SHP77 (cell line): ENCODE measurements at places on chromosomes 5 and 9.
A peak's percentile ranks its signal among the peaks of the same experiment; 100 is the strongest.

GRCh38 chr5:56564541-56565282, 250.6 kb upstream of the MAP3K1 start:
- no peak for DNase-seq

GRCh38 chr5:153659039-153659736, 168.7 kb downstream of the GRIA1 start:
- no peak for DNase-seq

- no peak for DNase-seq
These were observed 58.8 kb downstream of the MAN2A1 start for GRCh38 chr5:109748546-109748945.

- no peak for DNase-seq
These were observed 129.4 kb downstream of the TRIM32 start for GRCh38 chr9:116816484-116816883.

DNA sequence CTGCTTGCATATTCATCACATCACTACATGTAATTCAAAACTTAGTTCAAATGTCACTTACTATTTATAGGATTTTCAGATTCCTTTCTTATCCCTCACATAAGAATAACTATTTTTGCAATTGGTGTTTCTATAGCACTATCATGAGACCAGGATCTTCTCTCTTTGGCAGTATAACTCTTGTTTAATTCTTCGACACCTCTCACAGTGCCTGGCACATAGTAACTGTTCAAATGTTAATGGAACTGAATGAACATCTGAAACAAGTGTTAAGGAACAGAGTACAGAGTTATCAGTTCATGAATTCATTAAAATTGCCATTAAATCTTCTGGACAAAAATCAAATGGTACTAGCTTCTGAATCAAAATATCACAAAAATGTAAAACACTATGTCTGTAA, 40.0 kb downstream of the FBXL17 start:
- no peak for DNase-seq

GRCh38 chr5:98604301-98604700, 169.2 kb upstream of the RGMB start:
- DNase-seq, result no peak

DNA sequence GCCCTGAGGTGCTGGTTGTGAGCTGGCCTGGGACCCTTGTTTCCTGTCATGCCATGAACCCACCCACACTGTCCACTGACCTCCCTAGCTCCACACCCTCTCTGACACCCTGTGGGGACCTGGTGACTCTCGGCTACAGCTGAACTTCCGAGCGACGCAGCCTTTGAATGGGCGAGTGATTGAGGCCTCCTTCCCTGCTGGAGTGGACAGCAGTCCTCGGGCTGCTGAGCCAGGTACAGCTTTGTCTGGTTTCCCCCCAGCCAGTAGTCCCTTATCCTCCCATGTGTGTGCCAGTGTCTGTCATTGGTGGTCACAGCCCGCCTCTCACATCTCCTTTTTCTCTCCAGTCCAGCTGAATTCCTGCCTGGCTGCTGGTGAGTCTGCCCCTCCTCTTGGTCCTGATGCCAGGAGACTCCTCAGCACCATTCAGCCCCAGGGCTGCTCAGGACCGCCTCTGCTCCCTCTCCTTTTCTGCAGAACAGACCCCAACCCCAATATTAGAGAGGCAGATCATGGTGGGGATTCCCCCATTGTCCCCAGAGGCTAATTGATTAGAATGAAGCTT, 6.1 kb downstream of the CA9 start:
- DNase-seq, result no peak

DNA sequence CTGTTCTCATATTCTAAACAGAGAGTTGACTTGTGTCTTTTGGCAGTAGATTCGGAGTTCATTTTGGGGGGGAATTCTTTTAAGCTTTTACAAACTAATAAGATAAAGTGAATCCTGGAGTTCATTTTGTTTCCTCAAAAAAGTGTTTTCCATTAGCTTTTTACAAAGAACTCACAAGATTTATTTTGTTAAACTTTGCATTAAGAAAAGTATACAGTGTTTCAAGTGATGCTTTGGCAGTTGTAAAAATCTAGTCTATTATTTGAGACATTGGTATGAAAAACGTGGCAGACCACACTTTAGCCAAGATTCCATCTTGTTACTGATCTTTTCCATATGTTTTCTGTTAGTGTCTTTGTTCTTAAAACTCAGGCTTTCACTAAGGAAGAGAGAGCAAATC, 1.2 kb upstream of the OMD start:
- DNase-seq, result no peak

DNA sequence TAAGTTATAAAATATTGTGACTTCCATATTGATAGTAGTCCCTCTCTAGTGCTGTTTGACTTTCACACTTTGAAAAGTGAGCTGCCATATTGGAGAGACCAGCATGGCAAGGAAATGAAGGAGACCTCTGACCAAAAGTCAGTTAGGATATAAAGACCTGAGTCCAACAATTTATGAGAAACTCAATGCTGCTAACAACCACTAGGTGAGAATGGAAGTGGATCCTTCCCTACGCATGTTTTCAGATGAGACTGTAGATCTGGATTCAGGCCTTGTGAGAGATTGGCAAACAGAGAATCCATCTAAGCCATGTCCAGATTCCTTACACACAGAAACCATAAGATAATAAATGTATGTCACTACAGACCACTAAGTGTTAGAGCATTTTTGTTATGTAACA, 81.6 kb downstream of the CTNND2 start:
- no peak for DNase-seq

GRCh38 chr5:126794157-126794828, 17.4 kb downstream of the LMNB1 start:
- DNase-seq, result no peak

DNA sequence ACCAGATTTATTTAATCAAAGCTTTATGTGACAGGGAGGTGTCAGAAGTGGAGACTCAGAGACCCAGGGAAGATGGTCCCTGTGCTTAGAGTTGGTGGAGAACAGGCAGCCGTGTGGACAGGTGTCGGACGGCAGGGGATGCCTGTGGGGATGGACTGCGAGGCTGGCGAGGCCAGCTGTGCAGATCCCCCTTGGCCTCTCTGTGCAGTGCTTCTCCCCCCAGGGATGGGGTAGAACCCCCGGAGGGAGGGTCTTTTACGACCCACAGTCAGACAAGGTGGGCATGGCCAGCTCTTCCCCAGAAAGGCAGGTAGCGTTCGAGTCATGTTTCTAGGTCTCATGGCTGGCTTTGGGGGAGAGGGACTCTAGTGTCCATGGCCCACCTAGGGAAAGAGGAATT, 4.7 kb upstream of the SLC2A6 start:
- DNase-seq, result no peak

DNA sequence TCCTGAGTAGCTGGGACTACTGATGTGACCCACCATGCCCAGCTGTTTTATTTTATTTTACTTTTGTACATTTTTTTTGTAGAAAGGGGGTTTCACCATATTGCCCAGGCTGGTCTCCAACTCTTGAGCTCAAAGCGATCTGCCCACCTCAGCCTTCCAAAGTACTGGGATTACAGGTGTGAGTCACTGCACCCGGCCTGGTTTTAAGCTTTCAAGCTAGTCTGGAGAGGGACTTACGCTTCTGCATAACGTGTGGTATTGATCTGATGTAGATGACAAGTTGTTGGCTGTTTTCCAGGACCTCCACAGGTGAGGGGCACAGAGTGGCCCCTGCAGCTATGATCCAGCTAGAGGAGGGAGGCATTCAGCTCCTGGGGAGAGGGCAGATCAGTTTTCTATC, 6.8 kb upstream of the CCL21 start:
- DNase-seq, result no peak

- no peak for DNase-seq
These were observed 718 bp upstream of the TMEM215 start for GRCh38 chr9:32782476-32783167.

- DNase-seq, result no peak
These were observed 72.8 kb downstream of the MAPKAP1 start for GRCh38 chr9:125634040-125634717.

DNA sequence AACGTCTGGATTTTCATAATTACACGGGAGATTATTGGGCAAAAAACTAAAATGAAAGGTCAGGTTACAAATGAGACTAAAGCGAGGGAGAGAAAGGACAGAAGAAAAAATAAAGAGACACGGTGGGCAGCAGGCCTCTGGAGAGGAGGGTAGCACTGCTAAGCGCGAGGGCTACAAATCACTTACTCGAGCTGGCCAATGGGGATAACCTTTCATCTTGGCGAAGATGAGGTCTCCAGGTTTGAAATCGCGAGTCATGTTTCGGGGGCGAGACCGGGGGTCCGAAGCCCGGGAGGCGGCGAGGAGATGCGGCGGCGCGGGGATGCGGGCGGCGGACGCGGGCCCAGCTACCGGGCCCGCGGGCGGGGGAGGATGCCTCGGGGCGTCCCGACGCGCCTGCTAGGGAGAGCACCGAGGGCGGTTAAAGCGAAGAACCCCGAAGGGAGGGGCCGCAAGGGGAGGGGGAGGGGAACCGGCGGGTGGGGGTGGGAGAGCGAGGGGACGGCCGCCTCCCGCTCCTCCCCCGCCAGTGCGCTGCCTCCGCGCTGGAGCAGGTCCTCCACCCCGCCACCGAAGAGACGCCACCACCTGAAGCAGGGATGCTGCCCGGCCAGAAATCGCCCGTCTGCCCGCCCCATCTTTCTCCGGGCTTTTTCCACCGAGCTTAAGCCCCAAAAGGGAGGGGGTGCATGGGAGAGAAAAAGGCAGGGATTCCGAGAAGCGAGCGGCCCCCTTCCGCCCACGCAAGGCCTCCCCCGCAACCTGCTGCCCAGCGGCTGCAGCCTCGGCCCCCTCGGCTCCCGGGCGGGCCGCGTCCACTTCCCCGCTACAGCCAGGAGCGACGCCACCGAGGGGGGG, 610 bp downstream of the PSIP1 start:
- no peak for DNase-seq

- DNase-seq, result no peak
These were observed 49.9 kb downstream of the COL15A1 start for GRCh38 chr9:98993570-98993945.

DNA sequence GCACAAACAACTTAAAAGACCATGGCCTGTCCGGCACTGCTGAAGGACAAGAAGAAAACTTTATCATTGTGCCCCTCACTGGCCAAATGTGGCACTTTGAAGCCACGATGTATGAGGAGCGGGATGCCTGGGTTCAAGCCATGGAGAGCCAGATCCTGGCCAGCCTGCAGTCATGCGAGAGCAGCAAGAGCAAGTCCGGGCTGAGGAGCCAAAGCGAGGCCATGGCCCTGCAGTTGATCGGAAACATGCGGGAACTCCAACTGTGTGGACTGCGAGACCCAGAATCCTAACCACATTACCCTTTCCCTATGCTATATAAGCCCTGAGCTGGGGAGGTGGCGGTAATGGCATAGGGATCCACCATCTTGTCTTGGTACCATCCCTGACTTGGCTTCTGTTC, 497.9 kb downstream of the ANXA1 start:
- DNase-seq, result no peak

DNA sequence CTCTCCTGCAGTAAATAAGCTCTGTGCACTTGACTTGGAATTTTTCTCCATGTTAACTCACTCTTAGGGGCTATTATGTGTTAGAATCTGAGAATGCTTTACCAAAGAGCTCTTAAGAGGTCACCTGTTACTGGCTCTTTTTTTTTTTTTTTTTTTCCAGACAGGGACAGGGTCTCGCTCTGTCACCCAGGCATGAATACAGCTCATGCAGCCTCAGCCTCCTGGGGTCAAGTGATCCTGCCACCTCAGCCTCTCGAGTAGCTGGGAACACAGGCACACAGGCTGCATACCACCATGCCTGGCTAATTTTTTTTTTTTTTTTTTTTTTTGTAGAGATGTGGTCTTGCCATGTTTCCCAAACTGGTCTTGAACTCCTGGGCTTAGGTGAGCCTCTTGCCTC, 22.1 kb downstream of the HMGXB3 start:
- no peak for DNase-seq

DNA sequence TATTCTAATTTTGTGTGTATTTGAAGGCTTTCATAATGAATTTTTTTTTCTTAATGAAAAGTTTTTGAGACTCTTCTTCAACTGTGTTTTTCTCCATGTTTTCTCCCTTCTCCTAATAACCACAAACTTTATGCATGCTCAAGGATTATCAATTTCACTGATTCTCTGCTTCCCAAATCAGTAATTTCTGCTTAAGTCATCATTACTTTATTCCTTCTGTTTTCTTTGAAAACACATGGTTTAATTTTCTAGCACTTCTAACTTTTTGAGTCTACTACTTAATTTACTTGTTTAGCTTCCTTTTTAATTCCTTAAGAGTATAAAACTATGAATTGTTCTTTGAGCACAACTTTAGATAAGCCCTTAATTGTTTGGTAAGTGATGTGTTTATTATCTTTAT, 11.5 kb upstream of the FBN2 start:
- no peak for DNase-seq

DNA sequence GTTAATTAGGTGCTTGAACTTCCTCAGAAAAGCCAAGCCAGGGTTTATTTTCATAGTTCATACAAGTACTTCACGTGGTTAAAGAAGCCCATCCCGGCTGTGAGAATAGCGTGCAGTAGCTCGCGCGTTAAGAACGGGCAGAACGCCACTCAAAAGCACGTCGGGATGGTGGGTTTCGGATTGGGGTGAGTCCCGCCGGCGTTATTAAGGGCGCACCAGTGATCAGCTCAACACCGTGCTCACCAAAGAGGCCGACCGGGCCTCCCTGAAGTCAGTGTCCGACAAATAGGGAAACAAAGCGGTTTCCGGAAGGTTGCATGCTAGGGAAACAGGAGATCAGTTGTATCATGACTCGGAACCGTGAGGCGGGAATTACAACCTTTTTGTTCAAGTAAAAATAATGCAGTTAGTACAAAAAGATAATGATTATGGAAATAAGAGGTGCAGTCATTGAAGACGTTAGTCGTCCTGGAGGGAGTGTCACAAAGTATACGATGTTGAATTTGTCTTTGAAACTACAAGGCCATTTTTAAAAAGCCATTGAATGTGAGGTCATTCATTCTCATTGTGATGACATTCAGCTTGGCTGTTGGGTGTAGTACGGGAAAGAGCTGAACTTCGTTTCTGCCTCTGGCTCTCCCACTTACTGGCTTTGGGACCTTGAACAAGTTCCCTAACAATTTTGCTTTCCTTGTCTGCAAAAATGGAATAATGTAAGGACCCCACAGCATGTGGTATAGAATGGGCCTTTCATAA, 992 bp downstream of the SETD9 start:
- peak; percentile 48 for DNase-seq

DNA sequence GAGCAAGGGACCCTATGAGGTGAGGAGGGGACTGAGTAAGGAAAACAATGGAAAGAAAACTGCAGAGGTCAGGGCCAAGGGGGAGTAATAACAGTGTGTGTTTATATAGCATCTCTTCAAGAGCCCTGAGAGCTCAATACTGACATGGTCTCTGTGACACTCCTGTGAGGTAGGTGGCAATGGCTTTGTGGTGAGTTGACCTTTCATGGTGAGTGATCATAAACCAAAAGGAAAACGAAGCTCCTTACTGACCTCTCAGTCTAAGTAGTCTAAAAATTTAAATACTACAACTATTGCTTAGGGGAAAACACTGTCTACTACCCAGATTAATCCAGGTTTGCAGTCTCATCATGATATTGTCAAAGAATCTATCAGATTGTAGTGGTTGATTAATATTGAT, 130.9 kb downstream of the SNCAIP start:
- DNase-seq, result no peak
